ENCODE measurements at places on chromosomes 2 and 18.
A peak's percentile ranks its signal among the peaks of the same experiment; 100 is the strongest.

DNA sequence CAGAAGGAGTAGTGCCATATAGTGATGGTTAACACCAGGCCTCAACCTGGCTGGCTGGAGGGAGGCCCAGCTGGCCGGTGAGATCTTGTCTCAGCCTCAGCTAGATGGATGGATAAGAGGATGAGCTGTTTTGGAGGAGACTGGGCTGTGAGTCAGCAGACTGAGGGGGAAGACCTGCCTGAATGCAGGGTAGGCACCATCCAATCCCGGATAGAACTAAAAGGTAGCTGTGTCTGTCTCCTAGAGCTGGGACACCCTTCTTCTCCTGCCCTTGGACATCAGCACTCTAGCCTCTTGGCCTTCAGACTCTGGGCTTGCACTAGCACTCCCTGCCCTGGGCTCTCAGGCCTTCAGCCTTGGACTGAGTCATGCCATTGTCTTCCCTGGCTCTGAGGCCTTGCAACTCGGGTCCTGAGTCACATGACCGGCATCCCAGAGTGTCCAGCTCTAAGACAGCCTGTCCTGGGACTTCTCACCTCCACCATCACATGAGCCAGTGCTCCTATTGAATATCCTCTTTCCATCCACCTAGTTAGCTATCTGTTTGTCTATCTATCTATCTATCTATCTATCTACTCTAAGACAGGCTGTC lies 131.3 kb downstream of the TPO start:
- peak; percentile 14 for DNase-seq

- peak; percentile 68 for DNase-seq
Measured at GRCh38 chr2:25078170-25079049, 36.5 kb downstream of the EFR3B start.

DNA sequence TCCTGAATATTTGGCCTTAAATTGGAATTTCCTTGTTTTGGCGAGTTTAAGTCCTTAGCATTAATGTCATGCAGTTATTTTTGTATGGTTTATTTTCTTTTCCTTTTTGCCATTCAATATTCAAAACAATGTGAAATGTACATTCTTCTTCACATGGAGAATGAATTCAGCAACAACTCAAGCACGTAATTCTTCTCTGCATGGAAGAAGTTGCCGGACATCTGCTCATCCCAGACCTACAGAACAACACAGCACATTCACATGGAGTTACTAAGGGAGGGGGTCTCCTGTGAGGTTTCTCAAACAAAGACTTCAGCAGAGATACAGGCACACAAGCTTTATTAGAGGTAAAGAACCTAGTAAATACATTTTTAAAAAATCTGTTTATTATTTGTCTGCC lies 236.8 kb downstream of the SATB2 start:
- no peak for DNase-seq

DNA sequence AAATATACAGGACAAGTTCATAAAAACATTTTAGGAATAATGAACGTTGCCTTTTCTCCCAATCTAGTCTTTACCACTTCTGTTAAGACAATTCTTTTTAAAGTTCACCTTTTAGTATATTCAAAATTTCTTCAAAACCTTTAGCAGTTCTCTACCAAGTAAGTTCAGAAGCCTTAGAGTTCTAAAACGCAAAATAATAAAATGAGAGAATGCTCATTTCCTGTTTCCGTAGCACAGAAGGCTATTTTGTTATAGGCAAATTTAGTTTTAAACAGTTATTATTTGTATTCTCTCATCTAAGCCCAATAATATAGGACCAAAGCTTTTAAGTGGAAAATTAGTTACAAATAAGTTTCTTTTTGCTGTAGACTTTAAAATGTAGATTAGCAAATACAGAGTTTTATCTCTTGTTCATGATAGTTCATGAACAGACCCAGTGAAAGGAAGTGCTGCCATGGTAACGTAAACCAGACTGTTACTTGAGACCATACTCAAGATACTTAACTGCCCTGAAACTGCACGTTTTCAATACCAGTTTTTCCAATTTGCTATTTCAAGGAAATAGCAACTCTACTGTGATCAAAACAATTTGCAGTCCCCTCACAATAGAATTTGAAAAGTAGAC lies 173.1 kb upstream of the STON1 start:
- no peak for DNase-seq

DNA sequence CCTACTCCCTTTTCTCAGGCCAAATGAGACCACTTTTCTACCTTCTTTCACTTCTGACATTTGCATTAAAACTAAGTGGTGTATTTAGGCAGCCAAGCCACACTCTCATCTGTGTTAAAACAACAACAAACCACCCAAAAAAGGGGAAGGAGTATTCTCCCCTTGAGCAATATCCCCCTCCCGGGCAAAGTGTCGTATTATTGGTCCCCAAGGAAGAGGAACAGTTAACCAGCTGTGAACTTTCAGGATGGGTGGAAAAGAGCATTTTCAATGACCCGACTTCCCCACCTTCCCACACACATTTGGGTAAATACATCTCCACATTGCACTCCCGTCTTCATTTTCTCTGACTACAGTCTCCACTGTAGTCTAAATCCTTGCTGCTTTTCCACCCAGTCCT lies 44.3 kb downstream of the FEZ2 start:
- DNase-seq, result peak; percentile 46

DNA sequence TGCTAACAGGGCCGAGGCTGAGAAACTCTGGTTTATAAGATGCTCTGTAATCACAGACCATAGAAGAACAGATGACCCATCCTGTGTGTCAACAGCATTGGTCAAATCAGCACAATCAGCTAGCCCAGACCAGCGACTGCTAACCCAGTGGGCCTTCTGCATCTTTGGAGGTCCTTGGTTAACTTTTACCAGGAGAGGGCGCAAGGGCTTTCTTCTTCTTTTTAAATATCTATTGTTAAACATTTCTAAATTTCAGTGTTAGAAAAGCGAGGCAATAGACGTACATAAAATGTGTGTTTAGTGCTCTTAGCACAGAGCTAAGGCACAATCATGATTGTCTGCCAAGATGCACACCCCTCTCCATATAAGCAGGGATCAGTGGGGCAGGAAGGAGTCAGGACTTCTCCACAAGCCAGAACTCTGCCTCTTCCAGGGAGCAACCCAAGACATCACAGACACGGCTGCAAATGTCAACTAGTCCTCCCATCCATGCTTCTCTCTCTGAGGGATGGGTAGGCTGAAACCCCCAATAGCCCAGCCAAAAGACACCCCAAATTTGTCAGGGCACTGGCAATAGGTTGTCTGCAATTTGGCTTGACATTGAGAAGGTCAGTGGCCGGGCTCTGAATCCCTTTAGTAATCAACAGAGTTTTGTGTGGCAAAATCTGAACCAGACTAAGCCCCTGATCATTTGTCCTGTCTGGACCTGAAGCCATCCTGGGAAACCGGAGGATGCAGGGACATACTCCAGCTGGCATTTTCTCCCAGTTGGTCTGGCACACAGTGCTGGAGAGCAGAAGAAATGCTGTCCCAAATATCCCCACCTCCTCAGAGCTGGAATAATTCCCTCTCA lies 188.2 kb downstream of the BCL2 start:
- DNase-seq, result peak; percentile 64

DNA sequence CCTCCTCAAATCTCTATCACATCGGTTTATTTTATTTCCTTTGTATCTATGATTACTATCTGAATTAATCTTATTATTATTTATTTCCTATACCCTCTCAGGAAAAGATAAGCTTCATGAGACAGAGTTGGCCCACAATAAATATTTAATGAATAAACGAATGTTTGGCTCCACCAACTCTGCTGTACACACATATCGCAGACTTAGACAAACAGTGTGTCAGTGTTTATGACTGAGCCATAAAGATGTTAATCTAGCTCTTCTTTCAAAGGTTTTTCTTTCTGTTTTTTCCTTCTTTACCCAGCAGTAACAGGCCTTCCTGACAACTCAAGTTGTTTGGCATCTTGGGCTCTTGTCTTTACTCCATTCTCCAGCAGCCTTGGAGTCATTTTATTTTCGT lies 329.5 kb downstream of the CDH2 start:
- DNase-seq, result no peak

DNA sequence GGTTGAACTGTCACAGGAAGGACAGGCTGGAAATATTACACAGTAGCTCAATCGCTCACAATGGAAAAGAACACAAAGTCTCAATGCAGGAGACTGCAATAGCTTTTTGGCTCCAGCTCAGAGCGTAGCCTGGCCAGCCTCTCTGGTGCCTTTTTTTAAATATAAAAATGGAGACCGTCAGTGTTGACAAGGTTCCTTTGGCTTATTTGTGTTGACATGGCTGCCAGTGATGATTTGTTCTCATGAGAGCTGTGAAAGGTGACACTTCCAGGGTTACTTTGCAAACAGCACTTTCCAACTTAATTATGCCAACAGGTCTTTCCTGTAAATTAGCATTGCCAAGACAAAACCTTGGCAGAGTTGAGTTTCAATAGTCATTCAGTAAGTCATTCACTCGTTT lies 70.8 kb downstream of the KCNE4 start:
- DNase-seq, result no peak

GRCh38 chr18:65762556-65762955 lies 11.7 kb downstream of the CDH7 start:
- DNase-seq, result no peak

DNA sequence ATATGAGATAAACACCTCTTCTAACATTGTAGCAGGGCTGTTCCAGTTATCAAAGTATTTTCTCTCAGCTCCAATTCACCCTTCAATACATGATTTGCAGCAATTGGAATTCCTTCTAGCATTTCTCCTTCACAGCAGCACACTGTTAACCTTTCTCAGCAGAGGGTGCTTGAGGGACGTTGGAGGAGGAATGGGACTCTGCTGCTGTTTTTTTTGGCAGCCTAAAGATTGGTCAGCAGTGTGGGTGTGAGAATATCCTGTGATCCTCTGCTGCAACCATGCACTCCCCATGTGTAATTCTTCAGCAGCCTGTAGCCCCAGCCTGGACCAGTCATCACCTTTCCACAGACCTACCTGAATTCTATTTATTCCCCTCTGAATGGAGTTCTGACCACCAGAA lies 1708.9 kb upstream of the CELF4 start:
- DNase-seq, result no peak

DNA sequence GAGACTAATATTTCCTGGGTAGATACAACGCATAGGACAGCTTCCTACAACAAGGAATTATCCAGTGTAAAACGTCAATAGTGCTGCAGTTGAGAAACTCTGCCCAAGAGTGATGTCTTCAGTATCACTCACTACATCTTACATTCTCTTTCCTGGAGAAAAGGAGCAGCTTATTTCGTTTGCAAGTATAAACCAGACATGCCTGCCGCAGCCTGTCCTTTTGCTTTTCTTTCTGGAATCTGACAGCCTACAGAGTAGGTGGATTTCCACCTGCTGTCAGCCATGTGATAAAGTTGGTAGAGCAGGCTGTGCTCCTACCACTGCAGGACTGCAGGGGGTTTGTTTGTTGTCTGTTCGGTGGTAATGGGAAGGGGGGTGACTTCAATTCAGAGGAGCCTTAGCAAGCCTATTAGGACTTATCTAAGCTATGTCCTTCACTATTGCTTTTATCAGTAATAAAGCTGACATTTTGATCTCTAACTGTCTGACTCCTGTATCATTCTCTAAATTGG lies 439.1 kb downstream of the GRB14 start:
- DNase-seq, result no peak

DNA sequence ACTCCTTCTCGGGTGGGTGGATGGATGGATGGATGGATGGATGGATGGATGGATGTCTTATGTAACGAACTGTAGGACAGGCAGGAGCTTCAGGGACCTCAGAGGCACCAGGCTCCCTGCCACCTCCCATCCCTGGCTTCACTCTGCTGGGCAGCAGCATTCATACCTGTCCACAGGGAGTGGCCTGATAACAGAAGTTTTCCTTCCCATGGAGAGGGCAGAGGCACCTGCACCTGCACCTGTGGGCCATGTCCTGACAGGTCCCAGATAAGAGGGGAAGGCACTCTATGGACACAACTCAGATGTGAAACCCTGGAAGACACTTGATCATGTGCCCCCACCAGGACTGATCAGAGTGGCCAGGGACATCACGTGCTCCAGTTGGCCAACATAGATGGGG lies 142.3 kb downstream of the GBX2 start:
- DNase-seq, result no peak

- DNase-seq, result no peak
Measured at GRCh38 chr18:12007063-12007462, 25.8 kb downstream of the IMPA2 start.

DNA sequence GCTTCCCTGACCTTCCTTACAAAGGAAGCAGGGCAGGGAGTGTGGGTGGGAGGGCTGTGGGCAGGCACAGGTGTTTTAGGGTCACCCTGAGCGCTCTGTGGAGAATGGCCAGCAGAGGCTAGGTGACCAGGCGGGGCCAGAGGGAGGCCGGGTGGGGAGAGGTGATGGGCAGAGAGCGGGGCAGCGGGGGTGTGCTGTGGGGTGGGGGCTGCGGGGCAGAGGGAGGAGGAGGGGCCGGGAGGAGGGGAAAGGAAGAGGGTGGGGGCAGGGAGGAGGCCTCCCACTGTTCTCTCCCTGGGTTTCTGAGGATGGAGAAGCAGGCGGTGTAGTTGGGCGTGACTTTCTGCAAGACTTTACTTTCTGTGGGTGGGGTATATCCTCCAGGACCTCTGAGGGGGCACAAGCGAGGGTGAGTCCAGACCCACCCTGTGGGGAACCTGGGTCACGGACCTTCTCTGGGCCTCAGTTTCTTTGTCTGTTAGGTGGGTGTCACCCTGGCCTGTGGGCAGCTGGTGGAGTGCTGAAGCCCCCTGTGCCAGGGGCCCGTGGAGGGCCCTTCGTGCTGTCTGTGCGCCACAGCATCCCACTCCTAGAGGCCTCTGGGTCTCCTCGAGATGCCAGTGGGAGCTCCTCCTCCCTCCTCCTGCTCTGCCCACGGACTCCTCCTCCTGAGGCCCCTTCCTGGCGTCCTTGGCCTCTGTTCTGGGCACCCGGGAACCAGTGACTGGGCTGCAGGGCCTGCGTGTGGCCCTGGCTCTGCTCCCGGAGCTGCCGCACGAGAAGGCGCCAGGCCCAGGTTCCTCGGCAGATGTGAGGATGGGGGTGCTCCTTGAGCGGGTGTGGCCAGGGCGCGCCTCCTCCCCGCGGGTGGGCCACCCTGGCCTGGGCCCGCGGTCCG lies 6.3 kb upstream of the NEU4 start:
- DNase-seq, result no peak

GRCh38 chr18:63197246-63197869 lies 122.2 kb downstream of the BCL2 start:
- no peak for DNase-seq

DNA sequence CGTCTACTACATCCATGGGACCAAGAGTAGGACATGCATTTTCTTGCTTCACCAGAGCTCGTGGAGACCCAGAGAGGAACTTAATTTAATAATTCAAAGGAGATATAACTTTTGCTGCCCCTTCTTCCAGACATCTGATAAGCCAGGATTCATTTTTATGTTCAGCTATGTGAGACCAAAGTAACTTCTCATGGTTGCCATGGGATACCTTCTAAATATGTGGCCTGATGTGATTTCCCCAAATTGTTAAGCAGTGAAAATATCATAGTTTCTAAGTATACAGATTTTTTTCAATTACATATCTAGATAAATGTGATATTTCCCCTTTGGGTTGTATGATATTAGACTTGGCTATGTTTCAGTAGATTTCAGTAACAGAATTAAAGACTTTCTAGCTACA lies 185.5 kb upstream of the FN1 start:
- no peak for DNase-seq
